ENCODE measurements at places on chromosomes 2 and 18.

DNA sequence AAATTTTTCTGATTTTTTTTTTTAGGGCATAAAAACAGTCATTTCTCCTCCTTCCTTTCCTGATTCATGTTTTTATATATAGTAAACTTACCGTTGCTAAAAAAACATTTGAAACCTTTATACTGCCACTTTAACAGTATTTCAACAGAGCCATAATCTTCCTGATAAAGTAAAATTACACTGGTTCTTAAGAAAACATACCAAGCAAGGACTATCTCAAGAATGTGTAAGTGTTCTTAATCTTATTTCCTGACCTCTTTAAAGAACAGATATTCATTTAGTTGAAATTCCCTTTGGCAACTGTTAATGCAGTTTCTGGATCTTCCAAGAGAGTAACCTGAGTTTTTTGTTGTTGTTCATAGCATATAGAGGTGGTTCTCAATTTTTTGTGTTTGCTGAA, 26.6 kb upstream of the COLEC12 start:
- no peak for DNase-seq

DNA sequence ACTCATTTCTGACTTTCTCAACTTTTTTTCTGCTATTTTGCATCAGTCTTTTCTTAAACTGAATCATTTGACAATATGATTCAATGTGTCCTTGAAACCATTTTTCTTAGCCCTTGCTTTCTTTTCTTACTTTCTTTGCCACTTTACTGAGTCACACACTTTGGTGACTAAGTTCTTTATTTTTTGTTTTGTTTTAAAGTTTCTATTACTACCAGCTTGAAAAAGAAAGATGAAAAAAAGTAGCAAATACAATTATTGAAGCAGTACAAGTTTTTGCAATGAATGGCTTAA, 116.5 kb downstream of the DOCK10 start:
- no peak for DNase-seq

GRCh38 chr2:134268265-134268664, 14.4 kb downstream of the MGAT5 start:
- no peak for DNase-seq

GRCh38 chr18:62632788-62633455, 82.4 kb upstream of the PHLPP1 start:
- no peak for DNase-seq

GRCh38 chr2:3587021-3587420, 7.9 kb upstream of the COLEC11 start:
- no peak for DNase-seq

GRCh38 chr2:237411683-237412423, 2.1 kb downstream of the COL6A3 start:
- DNase-seq, result no peak

DNA sequence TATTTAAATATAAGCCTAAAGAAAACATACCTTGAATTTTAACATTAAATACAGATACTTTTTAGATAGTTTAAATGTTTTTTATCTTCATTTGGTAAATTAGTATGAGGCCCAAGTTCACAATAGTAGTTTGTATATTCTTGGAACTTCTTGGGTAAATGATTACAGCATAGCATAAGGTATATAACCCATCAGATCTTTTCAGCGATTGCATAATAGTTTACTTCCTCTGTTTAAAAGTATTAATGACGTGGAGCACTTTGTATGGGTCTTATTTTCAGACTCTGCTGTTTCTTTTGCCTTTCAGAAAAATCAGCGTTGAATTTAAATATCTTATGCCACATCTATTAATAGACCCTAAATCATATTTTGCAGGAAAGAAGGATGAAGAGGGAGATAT, 60.2 kb downstream of the CHRNA1 start:
- no peak for DNase-seq

DNA sequence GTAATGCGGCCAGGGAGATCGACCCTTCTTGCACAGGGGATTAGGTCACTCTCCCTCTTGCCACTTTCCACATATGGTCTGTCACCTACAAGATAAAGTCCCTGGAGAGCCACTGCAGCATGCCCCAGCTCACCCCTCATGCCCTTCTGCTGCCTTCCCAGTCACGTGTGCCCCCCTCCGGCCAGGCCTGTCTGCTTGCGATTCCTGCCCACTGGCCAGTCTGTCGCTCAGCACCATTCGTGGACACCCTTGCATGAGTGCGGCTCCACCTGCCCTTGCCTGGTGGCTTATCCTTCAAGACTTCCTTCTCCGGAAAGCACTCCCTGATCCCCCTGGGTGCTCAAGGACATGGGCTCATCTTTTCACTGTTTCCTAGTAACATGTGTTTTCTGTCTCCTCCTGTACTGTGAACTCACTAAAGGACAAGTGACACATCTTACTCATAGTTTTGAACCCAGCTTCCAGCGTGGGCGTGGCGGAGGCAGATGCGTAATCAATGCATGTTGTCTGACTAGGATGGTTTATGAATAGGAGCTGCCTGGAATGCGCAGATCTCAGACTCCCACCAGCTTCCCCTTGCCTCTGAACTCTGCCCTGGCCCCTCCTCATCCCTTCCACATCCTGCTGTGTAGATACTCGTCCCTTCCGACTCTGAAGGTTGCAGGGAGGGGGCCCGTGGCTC, 7.8 kb upstream of the NT5DC4 start:
- DNase-seq, result no peak

GRCh38 chr2:85756822-85757435, 3.1 kb downstream of the ATOH8 start:
- no peak for DNase-seq

GRCh38 chr18:80147037-80147417, 38.0 kb downstream of the ADNP2 start:
- DNase-seq, result no peak

DNA sequence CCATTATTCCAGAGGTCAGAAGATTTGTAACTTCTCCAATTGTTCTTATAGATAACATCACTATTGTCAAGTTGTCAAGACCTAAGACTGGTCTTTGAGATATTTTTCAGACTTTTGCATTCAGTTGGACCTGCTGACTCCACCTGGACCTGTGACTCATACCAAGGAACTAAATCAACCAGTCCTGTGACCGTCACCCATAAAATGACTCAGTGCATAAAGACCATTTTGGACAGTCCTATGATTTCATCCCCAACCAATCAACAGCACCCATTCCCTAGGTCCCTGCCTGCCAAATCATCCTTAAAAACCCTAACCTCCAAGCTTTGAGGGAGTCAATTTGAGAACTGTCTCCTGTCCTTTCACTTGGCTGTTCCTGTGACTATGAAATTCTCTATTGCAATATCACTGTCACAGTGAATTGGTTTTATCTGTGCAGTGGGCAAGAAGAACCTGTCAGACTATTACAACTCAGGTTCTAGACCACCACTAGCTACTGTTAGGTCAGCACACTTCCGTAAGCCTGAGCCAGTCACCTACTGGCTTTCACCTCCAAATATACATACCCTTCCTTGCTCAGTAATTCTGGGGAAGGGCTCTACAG, 17.1 kb downstream of the DPP4 start:
- DNase-seq, result no peak

DNA sequence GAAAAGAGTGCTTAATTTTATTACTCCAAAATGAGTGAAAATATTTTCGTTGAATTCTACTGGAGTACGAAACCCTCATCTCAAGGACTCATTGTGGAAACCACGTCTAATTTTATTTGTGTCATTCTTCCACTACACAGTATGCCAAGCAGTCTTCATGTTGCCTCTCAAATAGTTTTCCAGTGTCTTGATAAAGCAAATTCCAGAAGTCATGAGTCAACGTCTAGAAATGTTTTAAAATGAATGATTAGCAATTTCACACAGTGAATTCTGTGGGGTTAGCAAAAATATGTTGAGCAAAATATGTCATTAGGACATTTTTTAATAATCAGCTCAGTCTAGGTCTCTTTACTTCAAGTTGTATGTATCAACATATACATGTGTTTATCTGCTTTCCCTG, 865.5 kb downstream of the DSC3 start:
- no peak for DNase-seq

- DNase-seq, result no peak
These were observed 463 bp upstream of the ALPP start for GRCh38 chr2:232377841-232378734.

GRCh38 chr2:171703574-171704347, 16.5 kb downstream of the DYNC1I2 start:
- no peak for DNase-seq

DNA sequence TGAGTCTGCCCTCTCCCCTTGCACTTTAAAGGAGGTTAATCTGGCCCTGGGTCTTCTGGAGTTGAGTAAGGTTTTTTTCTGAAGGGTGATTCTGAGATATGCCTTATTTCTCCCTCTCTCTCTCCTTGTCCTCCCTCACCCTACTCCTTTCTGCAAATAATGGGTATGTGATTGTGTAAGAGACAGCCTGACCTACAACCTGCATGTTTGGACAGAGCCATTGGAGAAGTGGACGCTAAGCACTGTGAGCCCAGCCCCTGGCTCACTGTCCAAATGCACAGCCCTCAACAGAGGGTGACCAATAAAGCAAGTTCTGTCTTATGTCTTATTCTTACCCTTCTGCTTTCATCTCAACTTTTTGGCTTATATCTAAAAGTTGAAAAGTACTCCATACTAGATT, 71.5 kb downstream of the SPP2 start:
- no peak for DNase-seq

GRCh38 chr2:72916743-72917137, 579 bp upstream of the EMX1 start:
- DNase-seq, result no peak

GRCh38 chr2:9737053-9737875, 106.0 kb upstream of the TAF1B start:
- DNase-seq, result no peak

DNA sequence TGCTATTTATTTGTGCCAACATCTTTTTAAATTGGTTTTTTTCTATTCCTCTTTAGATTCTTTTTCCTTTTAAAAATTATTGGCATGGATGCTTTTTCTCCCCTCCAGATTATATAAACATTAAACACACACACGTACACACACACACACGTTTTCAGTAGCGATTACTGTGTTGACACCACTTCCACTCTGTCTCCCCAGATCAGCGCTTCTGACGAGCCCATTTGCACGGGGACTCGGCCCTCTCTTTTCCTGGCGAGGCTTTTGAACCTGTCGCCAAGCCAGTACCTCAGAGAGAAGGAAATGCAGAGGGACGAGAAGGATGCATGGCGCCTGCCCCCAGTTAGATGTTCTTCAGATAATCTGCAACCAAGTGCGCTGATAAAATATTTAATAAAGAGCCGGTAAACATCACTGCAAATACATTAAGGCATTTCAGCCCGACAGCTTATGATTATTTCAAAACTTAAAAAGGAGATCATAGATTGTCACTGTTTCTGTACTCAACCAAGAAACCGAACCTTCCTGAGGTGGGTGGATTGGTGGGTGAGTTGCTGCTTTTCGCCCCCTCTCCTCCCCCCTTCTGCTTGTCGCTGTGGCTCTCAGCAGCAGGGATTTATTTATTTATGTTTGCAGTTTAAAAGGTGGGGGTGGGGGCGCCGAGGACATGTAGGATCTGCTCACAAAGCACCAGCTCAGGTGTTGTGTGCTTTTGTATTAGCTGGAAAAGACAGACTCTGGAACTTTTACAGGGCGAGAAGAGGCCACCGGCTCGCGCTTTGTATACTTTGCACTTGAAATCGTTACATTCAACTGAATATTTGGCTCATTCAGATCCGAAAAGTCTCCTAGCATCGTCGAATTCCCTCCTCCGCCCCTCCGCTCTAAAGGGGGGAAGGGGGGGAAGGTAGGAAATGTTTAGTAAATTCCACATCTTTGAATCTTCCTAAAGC, 787 bp upstream of the TBR1 start:
- no peak for DNase-seq

DNA sequence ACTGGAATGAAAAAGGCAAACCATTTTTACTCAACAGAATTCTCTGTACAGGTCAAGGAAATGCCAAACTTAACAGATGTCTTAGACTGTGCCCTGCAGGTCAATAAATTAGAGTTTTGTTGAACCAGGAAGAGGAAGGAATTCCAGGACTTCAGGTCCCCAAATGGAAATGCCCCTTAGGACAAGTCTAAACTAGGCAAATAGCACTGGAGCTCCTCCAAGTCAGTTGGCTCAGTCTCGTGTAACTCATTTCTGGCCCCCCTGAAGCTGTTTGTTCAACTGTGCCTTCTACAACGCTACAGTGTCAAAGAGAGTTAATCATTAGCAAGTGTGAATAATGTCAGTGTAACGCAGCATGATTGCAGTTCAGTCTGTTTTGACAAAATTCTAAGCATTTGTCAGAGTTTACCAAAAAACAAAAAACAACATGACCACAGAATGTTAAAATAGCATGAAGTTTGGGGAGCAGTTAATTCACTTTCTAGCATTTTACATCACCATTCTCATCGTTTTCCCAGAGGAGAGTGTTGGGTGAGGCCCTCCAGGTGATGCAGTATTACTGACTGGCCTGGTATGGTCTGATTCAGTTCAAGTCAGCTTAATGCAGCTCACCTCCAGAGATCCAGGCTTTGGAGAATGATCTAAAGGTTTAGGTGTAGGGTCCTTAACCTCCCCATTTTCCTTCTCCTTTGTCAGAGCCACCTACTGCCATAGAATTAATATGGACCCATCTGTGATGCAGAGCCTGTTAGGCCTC, 108.1 kb downstream of the AQP4 start:
- DNase-seq, result no peak

DNA sequence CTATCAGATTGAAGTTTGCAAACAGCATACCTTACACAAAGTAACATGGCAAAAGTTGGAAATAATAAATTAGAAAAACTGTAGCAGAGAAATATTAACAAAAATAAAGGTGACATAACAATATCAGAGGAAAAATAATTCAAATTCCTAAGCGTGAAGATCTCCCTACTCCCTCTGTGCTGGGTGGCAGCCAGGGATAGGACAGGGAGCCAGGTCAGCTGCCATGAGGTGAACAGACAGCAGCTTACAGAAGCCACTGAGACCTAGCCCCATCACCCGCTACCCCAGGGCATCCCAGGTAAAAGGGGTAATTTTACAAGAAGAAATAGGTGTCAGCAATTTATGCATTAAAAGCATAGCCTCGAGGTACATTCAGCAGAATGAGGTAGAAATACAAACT, 423.8 kb upstream of the HS6ST1 start:
- DNase-seq, result no peak

DNA sequence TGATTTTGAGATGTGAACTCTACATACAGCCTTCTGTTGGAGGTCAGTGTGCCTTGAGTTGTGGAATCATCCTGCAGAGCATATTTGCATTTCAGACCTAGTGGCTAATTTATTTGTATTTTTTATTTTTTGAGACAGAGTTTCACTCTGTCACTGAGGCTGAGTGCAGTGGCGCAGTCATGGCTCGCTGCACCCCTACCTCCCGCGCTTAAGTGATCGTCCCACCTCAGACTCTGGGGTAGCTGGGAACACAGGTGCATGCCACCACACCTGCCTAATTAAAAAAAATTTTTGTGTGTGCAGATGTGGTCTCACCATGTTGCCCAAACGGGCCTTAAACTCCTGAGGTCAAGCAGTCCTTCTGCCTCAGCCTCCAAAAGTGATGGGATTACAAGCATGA, 104.4 kb downstream of the ASXL3 start:
- no peak for DNase-seq

DNA sequence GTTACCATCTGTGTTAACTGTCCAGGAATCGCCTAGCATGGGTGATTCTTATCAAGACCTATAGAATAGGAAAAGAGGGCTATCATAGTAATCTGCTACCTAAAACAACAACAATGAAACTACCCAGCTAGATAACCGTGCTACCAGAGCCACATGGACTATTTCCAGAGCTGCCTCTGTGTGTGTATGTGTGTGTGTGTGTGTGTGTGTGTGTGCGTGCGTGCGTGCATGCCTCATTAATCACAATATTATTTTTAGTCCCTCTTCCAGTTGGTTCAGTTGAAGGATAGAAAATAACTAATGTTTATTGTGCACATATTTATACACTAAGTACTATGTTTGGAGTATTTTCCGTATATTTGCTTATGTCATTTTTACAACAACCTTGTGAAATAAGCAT, 201.1 kb downstream of the SP3 start:
- DNase-seq, result no peak

GRCh38 chr2:133484106-133484505, 84.2 kb downstream of the NCKAP5 start:
- DNase-seq, result no peak

Data from activated gamma-delta T cell treated with Interleukin-2 at 50 U/mL for 16 hours (primary cell).